ENCODE measurements at places on chromosomes 1 and 21. TPM values are rescaled to one million over a fixed set of nuclear protein-coding genes. Genes with fewer than 3 reads are reported as not detected.

- no peak for DNase-seq
- H3K27me3 ChIP-seq: no peaks in the 10 kb centered on the region
- H3K27ac ChIP-seq: peak overlapping the region; percentile 13
- 0 out of 2 replicates have a peak, but pooled peaks cover under 1% of the 10 kb centered on the region for H3K4me1 ChIP-seq
- H3K36me3 ChIP-seq: peaks cover 47% of the 10 kb centered on the region
These were observed 28.0 kb downstream of the URB1 start for GRCh38 chr21:32364796-32365195.

- peak; percentile 97 for DNase-seq
- H3K4me3 ChIP-seq: no peak overlapping the region
- peaks cover 14% of the 10 kb centered on the region for H3K36me3 ChIP-seq
- H3K27me3 ChIP-seq: peaks cover 2% of the 10 kb centered on the region
- H3K27ac ChIP-seq: peak overlapping the region; percentile 94
- peaks cover 36% of the 10 kb centered on the region for H3K4me1 ChIP-seq
These were observed 12.6 kb downstream of the PIGP start for GRCh38 chr21:37060296-37060695.

GRCh38 chr21:19692231-19692630, 1288.6 kb upstream of the TMPRSS15 start:
- H3K4me1 ChIP-seq: no peaks in the 10 kb centered on the region
- H3K4me3 ChIP-seq: no peak overlapping the region
- DNase-seq: no peak
- no peak overlapping the region for H3K27ac ChIP-seq
- no peaks in the 10 kb centered on the region for H3K27me3 ChIP-seq

The HNRNPR gene
- 136 TPM for total RNA-seq

- peaks cover 2% of the 10 kb centered on the region for H3K27me3 ChIP-seq
- peaks cover 29% of the 10 kb centered on the region for H3K4me1 ChIP-seq
- no peak overlapping the region for H3K4me3 ChIP-seq
- no peak overlapping the region for H3K27ac ChIP-seq
- no peaks in the 10 kb centered on the region for H3K36me3 ChIP-seq
These were observed 45.2 kb upstream of the PSEN2 start for GRCh38 chr1:226825037-226825745.

Data from HFFc6 (cell line).